ENCODE measurements at places on chromosomes 13 and 19. TPM values are rescaled to one million over a fixed set of nuclear protein-coding genes. Genes with fewer than 3 reads are reported as not detected.

The ABCC4 gene
- total RNA-seq: 32.2 TPM

The TMEM255B gene
- total RNA-seq: 21.5 TPM

The SEMA6B gene
- total RNA-seq: 11.3 TPM

The IL12RB1 gene
- total RNA-seq: 14.6 TPM

DNA sequence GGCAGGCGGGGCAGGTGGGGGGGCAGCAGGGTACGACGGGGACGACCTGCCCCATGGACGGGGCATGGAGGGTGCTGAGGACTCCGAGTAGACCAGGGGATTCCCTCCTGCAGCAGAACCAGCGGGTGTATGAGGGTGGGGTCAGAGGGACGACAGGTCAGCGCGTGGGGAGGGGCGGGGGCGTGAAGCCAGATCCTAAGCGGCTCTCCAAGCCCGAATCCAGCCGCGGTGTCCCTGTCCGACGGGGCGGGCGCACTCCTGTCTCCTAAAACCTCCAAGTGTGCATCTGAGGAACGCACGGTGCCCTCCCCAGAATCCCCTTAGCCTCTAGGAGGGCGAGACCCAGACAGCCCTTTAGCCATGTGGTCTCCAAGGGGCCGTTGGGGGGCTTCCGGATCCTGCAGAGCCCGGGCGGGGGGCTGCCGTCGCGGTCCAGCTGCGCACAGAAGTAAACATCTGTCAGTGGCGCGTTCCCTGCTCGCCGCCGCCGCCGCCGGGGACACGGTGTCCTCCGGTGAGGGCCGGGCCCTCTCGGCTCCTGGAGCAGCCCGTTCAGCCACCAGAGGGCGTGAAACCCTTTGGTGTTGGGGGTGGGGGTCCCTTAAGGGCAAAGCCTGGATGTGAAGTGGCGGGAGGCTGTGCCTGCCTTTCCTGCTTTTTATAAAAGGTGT, 730 bp downstream of the NRTN start:
- peaks cover 15% of the 10 kb centered on the region for H3K4me1 ChIP-seq
- H3K4me3 ChIP-seq: peak overlapping the region; percentile 42
- H3K36me3 ChIP-seq: no peaks in the 10 kb centered on the region
- H3K27me3 ChIP-seq: peaks cover 46% of the 10 kb centered on the region
- DNase-seq: peak; percentile 82
- H3K27ac ChIP-seq: no peak overlapping the region

GRCh38 chr19:8973501-8974091, 36.6 kb downstream of the MUC16 start:
- no peak overlapping the region for H3K4me3 ChIP-seq
- DNase-seq: no peak
- H3K27ac ChIP-seq: no peak overlapping the region
- peaks cover 3% of the 10 kb centered on the region for H3K27me3 ChIP-seq

DNA sequence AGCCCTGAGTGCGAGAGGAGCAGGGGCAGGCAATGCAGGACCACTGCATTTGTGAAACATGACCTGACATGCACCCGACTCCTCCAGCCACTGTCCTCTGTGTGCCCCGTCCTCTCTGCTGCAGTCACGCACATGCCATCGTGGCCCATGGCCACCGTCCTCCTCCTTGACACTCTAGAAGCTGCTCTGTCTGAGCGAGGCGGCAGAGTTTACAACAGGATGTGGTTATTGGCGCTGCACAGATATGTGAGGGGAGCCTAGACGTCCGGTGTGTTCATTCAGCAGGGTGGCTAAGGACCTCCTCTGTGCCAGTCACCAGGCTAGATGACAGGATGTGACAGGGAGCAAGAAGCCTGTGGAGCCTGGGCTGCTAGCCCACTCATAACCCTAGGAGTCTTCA, 277.8 kb downstream of the FOXO1 start:
- H3K4me1 ChIP-seq: no peaks in the 10 kb centered on the region
- H3K4me3 ChIP-seq: peak overlapping the region; percentile 4
- H3K36me3 ChIP-seq: no peaks in the 10 kb centered on the region
- no peaks in the 10 kb centered on the region for H3K27me3 ChIP-seq

DNA sequence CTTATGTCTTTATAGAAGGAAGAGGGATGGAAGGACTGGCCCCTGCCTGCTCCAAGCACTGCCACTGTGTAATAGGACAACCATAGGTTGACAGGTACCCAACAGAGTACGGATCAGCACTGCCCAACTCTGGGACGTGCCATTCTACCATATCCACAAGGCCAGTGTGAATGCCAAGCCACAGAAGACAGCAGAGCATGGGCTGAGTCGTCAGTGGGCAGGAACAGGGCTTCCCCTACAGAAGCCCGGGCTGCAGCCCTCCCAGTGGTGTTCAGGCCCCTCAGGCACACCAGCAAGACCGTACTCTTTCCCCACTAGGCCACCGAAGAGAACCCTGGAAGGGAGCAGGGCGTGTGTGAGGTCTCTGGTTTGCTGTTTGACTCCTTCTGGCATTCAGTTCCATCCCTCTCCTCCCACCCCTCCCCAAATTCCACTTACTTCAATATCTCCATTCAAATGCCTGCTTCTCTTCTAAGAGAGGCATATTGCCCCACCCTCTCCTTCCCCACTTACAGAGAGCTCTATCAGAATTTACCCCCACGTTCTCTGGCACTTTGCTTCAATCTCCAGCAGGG, 209.4 kb downstream of the FOXO1 start:
- H3K4me1 ChIP-seq: no peaks in the 10 kb centered on the region
- H3K27me3 ChIP-seq: no peaks in the 10 kb centered on the region
- DNase-seq: no peak
- no peak overlapping the region for H3K4me3 ChIP-seq
- no peak overlapping the region for H3K27ac ChIP-seq
- no peaks in the 10 kb centered on the region for H3K36me3 ChIP-seq

GRCh38 chr13:105552078-105552477, 983.4 kb downstream of the EFNB2 start:
- H3K27me3 ChIP-seq: no peaks in the 10 kb centered on the region
- no peak overlapping the region for H3K27ac ChIP-seq
- no peak overlapping the region for H3K4me3 ChIP-seq
- no peaks in the 10 kb centered on the region for H3K4me1 ChIP-seq

- no peaks in the 10 kb centered on the region for H3K4me1 ChIP-seq
- no peaks in the 10 kb centered on the region for H3K27me3 ChIP-seq
- H3K36me3 ChIP-seq: peaks cover 11% of the 10 kb centered on the region
- H3K27ac ChIP-seq: no peak overlapping the region
Observed at GRCh38 chr19:19122902-19123301, 15.4 kb downstream of the TMEM161A start.
